Hepatocyte (in vitro differentiated cells): ENCODE measurements at places on chromosomes 3 and 15.

GRCh38 chr3:30520699-30521098 is 85.7 kb upstream of the TGFBR2 start:
- DNase-seq: no peak

DNA sequence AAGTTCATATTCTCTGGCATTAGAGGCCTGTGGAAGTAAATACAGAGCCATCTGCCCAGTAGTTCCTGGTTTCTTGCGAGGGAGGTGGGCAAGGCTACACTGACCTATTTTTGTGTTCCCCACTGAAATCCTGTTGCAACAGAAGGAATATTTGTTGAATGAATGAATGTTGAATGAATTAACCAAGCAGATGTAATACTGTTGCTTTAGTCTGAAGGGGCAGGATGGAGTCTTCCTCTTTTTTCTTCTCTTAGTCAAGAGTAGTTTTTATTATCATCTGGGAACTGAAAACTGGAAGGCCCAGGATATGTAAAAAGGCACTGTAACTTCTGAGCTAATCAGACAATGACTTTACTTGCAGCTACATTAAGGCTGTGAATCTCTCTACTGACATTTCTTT is 17.1 kb downstream of the BLOC1S6 start:
- DNase-seq: no peak

GRCh38 chr15:38709196-38709595 is 144.6 kb upstream of the RASGRP1 start:
- DNase-seq: no peak

DNA sequence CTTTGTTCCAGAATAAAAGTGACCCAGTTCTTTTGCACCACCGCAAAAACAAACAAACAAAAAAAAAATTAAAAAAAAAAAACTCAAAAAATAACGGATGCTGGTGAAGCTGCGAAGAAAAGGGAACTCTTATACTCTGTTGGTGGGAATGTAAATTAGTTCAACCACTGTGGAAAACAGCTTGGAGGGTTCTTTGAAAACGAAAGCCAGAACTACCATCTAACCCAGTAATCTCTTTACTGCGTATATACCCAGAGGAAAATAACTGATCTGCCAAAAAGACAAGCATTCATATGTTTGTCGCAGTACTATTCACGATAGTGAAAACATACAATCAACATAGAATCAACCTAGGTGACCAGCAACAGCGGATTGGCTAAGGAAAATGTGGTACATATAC is 298.9 kb upstream of the CBLB start:
- no peak for DNase-seq

- DNase-seq: no peak
Observed at GRCh38 chr15:74543583-74543982, 2.6 kb downstream of the ARID3B start.

- DNase-seq: no peak
Observed at GRCh38 chr3:48747015-48747615, 30.1 kb upstream of the IP6K2 start.

- no peak for DNase-seq
Observed at GRCh38 chr3:77392181-77392580, 352.3 kb downstream of the ROBO2 start.

DNA sequence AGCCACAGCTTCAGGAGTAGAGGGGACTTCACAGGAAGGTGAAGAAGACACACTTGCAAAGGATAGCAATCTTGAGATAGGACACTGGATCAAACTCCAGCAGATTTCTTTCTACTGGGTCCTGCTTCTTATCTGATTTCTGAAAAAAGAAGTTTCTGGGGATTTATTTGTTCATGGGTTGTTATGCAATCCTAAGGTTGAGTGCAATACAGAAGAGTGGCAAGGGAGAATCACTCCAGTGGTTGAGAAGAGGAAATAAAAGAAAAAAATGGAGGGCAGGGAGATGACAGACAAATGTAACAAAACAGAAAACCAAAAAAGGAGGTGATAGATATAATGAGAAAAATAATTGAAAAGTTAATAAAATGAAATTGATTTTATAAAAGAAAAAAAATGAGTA is 858.3 kb downstream of the TUSC7 start:
- no peak for DNase-seq

GRCh38 chr3:102106416-102107097 is 257.2 kb downstream of the NFKBIZ start:
- DNase-seq: no peak
